ENCODE measurements at places on chromosomes 4 and X.
A peak's percentile ranks its signal among the peaks of the same experiment; 100 is the strongest.

DNA sequence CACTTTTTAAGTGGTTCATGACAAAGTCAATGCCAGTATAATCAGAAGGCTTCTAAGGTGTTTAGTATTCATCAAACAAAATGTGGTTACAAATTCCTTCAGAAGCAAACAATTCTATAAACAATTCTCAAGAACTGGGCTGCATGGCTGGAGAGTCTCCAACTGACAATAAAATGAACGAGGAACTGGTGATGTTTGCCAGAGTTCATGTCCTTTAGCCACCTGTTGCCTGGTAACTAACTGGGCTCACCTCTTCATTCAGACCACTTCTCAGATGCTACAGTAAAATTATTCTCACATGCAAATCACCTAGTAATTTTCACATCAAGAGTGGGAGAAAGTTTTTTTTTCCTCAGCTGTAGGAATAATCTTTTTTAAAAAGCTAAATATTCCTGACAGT is 53.3 kb downstream of the CAMK2D start:
- no peak for DNase-seq

- no peak for DNase-seq
Observed at GRCh38 chrX:9131066-9131465, 97.1 kb upstream of the FAM9B start.

- no peak for DNase-seq
Observed at GRCh38 chrX:319579-320125, 1.1 kb upstream of the GTPBP6 start.

GRCh38 chrX:22424919-22425318 is 152.2 kb downstream of the CBLL2 start:
- no peak for DNase-seq

- no peak for DNase-seq
Observed at GRCh38 chr4:101515566-101515965, 168.2 kb upstream of the PPP3CA start.

GRCh38 chr4:108446556-108446955 is 173.8 kb upstream of the RPL34 start:
- no peak for DNase-seq

DNA sequence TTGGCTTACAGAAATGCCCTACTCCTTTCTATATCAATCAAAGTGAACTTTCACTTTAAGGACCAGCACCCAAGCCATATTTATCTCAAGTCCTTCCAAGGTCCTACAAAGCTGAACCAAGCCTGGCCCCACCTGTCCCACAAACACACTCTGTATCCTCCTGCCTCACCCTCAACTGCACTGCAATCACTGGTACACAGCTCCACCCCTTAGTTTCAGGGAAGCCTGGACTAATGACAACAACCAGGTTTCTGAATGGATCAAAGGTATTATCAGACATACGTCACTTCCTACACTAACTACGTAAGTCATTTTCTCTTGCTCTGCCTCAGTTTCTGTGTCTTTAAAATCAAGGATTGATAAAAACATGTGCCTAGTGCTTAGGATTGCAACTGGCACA is 205.6 kb upstream of the HS3ST1 start:
- no peak for DNase-seq

- DNase-seq = peak; percentile 92
Observed at GRCh38 chr4:159102622-159103383, at the start of gene RAPGEF2. RAPGEF2 (plus strand) TSS chr4:159103079; CDS start chr4:159104163, 1,084 bp downstream.

DNA sequence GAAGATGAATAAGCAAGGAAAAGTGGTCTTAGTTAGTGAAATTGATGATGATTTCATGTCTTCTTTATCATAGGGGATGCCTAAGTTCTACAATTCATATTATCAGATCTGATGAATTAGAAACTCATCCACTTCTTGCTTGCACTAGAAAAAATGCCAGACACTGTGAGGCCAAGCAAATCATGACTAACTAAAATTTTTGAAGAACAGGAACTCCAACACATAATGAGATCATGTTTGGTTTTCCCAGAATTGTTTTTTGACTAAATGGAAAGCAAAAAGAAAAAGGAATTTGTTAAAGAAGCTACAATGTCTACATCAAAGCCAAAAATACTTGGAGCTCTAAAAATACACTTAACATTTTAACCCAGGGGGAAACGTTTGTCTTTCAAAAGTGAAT is 120.4 kb downstream of the ARSF start:
- DNase-seq = no peak

- no peak for DNase-seq
Observed at GRCh38 chr4:13640149-13640940, 12.8 kb upstream of the BOD1L1 start.

GRCh38 chrX:55120761-55121358 is 32.0 kb downstream of the PAGE2 start:
- DNase-seq = no peak

All from activated CD4-positive, alpha-beta T cell treated with anti-CD3 and anti-CD28 coated beads, Interleukin-2, Interleukin-4, amounts not matched to agents 100 ng/mL and 50 ng/mL, durations not matched to agents 16 hours and 8 hours (primary cell).